ENCODE measurements at places on chromosomes 6 and 20.

DNA sequence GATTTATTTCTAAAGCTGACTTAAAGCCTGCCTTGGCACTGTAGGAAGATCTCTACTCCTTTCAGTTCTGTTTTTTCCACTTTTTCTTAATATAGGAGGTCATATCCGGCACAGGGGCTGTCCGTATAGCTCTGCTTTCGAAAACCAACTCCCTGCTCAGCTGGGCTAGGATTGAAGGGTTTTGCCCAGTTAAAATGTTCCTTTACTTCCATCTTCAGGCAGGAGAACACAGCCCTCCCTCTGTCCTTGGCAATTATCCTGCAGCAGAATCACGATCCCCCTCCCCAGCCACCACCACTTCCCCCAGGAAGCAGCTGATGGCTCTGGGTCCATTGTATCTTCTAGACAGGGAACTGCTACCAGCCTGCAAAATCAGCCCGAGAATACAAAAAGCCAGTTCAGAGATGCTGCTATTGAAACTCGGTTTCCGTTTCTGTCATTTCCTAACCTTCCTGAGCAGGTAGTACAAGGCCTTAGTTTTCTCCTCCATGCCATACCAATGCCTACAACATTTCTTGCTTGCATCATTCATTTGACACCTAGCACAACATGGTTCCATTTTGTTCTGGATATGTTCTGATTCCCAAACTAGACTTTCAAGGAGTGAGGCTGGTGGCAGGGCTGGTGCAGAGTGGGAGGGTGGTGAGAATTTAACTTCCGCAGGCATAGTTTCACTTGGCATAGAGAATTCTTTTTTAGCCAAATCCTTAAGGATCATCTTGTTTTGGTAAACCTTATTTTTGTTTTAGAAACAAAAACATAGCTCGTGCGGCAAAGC lies 53.9 kb downstream of the FAM50B start:
- DNase-seq: no peak

DNA sequence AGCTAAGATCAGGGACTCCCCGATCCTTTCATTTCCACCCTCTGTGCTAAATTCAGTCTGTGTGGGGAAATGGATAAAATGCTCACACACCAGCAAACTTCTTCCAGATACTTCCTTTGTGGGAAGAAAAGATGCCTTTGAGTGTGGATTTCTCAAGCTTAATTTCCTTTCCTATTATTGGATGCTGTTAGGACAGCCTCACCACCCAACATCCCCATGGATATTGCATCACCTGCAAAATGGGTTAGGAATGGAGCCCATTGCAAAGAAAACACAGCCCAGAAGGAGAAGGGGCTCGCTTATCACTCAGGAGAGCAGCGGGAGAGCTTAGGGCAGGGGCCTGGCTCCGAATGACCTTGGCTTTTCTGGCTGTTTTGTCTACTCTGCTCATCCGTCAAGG lies 272.2 kb downstream of the CDC5L start:
- DNase-seq: no peak

- DNase-seq: no peak
These were observed 10.4 kb downstream of the FBXL4 start for GRCh38 chr6:98937351-98937750.

DNA sequence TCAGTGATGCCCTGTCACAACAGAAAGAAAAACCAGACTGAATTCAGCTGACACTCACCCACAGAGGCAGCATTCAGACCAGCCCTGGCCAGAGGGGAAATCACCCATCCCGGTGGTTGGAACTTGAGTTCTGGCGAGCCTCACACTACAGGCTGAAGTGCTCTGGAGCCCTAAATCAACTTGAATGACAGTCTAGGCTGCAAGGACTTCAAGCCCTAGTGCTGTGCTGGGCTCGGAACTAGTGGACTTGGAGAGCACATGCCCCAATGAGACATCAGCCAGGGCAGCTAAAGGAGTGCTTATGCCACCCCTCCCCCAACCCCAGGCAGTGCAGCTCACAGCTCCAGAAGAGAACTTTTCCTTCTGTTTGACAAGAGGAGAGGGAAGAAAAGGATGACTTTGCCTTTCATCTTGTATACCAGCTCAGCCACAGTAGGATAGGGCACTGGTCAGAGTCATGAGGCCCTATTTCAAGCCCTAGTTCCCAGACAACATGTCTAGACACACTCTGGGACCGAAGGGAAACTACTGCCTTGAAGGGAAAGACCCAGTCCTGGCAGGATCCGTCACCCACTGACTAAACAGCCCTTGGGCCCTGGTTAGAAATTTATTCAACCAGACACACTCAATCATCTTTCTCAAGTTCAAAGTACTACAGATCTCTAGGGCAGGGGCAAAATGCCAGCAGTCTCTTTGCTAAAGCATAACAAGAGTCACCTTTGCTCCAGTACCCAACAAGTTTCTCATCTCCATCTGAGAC lies 43.2 kb upstream of the PNRC1 start:
- DNase-seq: no peak

DNA sequence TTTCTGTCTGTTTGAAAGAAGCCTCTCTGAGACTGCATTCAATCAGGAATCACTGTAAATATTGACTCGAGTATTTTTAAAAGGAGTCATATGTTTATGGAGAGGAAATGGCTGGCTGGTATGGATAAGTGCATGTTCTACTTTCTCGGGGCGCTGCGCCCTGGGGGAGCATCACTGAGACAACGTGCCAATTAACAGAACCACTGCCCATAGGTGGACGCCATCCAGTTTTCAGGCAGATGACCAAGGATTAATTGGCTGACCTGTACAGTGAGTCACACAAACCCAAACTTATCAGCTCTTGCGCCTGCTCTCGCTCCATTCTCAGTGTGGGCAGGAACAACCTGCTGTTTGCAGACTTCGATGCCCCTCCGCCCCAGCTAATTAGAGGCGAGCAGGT lies 571.2 kb downstream of the QKI start:
- DNase-seq: no peak

DNA sequence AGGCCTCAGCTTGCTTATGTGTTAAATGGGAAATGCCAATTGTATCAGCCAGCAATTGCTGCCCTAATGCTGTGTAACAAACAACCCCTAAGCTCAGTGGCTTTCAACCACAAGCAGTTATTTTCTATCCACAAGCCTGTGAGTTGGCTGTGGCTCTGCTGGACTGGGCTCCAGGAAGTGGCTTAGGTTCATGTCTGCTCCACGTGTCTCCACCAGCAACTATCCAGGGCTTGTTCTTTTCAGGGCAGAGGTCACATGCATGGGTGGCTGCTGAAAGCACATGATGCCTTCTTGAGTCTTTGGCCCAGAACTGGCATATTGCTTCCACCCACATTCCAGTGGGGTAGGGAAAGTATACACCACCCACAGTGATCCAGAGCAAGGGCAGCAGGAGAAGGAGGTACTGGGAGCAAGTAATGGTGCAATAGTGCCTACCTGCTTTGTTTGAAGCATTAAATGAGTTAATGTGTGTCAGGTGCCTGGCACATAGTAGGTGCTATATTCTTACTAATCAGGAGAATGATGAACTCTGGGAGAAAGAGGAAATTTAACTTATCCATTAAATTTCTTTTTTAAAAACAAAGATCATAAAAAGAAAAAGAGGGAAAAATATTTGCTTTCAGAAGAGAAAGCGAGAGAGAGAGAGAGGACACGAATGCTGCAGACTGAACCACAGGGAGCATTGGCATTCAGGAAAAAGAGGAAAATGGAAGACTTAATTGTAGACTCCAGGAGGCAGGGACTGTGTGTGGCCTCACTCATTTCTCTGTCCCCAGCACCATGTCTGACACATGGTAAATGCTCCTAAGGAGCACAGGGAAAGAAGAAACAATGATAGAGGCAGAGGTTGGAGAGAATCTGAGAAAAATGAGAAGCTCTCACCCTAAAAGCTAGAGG lies 25.2 kb upstream of the RNF24 start:
- DNase-seq: no peak

DNA sequence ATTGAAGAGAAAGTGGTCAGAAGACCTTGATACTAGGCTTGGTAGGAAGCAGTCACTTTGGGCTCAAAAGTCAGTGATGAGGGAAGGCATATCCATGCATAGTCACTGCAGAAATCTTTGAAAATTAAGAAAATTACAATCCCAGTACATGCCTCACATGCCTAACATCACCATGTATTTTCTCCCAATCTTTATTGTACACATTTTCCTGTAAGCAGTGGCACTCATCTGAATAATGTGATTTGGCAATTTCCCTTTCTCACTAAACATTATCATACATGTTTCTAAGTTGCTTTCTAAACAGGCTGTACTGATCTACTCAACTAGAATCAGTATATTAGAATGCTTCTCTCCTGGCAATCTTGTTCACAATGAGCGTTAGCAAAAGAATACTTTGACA lies 280.7 kb upstream of the SUPT3H start:
- no peak for DNase-seq

DNA sequence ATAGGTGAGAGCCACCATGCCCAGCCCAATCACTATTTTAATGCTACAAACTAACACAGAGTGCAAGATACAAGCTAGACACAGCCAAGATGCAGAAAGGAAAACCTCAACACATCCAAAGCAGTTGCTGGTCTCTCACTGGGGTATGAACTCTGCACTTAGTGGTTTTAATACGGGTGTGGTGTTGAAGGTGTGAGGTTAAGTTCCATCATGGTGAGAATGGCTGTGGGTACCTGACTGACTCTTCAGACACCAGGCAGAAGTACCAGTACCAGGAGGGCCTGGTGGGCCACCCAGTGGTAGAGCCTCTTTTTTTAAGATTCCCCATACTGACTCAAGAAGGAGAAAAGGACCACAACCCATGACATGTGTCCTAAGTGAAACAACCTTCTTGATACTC lies 13.0 kb downstream of the GNAS-AS1 start:
- no peak for DNase-seq

DNA sequence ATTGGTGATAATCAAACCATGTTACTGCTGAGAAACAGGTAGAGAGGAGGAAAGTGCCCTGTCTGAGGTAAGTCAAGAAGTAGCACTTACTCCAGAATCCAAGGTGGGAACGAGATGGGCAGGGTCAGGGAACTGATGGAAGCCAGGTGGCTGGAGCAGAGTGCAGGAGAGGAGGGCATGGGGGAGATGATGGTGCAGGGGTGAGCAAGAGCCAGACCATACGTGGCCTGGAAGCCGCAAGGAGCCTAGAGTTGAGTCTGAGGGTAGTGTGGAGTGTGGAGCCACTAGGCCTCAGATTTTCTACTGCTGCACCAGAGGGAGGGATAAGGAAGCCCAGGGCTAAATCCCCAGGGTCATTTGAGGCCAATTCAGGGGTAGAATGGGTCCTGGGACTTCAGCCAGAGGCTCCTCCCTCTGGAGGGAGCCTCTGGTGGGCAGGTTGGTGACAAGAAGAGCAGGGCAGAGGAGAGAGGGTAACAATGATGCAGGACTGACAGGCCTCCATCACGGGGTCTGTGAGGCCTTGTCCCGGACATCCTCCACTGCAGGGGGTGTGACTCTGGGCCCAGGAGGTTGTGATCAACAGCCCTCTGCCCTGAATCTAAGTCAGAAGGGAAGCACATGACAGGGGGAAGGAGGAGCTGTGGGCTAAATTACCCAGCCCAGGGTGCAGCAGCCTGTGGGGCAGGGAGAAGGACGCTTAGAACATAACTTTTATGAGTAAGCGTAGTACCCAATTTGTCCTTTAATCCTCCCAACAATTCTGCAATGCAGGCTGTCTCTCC lies 28.7 kb downstream of the COX4I2 start:
- DNase-seq: no peak

- no peak for DNase-seq
These were observed 53.0 kb upstream of the DSP start for GRCh38 chr6:7488494-7488893.

DNA sequence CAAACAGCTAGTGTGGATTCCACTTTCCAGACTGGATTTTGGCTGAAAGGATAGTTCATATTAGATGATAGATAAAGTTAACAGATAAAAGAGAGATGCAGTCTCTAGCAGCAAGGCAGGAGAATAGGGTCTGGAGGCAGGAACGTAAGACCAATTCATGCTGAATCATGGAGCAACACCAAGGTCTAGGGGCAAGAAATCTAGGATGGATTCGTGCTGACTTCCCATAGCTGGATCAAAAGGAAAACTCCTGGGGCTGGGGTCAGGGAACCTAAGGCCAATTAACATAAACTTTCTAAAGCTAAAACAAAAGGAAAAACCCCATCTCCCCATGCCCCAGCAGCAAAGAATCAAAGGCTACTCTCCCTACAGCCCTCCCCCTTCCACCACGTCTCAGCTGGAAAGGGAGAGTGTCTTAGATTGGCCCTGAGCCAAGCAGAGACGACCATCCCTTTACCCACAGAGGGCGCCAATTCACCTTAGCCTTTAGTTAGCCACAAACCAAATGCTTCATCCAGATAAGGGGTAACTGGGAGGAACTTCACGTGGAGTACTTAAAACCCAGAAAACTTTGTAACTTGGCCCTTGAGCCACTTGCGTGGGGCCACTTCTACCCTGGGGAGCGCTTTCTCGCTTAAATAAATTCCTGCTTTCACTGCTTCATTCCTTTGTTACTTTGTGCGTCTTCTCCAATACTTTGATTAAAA lies 7.6 kb downstream of the TREM1 start:
- DNase-seq: peak; percentile 53

- DNase-seq: peak; percentile 2
These were observed 44.7 kb upstream of the CCN2 start for GRCh38 chr6:131995917-131996316.

DNA sequence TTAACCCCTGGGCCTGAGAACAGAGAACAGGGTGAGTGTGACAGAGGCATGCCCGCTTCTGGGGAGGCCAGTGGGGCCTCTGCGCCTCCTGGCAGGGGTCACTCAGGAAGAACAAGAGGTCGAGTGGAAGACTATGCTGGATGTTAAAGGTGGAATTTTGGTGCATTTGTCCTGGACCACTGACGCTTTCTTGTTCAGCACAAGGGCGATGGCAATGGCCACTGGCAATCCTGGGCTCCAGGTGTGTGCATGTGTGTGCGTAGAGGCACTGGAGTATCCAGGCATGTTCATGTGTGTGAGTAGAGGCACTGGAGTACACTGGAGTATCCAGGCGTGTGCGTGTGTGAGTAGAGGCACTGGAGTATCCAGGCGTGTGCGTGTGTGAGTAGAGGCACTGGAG lies 23.5 kb upstream of the NPBWR2 start:
- DNase-seq: no peak

- no peak for DNase-seq
These were observed 123.0 kb downstream of the DOK5 start for GRCh38 chr20:54598352-54598751.

- DNase-seq: no peak
These were observed 123.8 kb upstream of the ADGRF1 start for GRCh38 chr6:47165918-47166317.

DNA sequence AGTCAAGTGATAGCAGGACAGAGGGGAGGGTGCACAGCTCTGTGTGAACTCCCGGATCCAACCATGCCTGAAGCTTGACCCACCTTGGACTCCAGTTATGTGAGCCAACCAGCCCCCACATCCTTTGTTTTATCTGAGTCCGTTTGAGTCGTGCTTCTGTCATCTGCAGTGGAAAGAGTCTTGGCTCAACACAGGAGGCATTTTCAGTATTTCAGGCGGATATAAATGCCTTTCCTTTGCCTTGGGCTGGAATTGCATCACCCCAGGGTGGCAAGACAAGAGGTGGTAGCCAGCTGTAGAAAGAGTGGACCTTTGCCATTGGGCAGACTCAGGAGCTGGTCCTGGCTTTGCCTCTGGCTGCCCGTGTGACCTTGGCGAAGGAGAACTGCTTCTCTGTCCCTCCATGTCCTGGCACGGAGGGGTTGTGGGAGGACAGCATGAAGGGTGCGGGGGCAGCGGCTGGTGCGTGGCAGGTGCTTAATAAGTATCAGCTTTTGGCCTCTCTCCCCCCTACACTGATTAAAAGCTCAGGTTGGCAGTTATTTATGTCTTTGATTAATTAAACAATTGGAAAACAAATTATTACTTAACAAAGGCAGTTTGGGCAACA lies 42.6 kb upstream of the APCDD1L start:
- no peak for DNase-seq

All from SW480 (cell line).